ENCODE measurements at places on chromosomes 3 and 15.

GRCh38 chr3:172380632-172381031, 67.6 kb downstream of the GHSR start:
- H3K27me3 ChIP-seq, result no peaks in the 10 kb centered on the region
- no peak for DNase-seq
- H3K4me1 ChIP-seq, result no peaks in the 10 kb centered on the region

DNA sequence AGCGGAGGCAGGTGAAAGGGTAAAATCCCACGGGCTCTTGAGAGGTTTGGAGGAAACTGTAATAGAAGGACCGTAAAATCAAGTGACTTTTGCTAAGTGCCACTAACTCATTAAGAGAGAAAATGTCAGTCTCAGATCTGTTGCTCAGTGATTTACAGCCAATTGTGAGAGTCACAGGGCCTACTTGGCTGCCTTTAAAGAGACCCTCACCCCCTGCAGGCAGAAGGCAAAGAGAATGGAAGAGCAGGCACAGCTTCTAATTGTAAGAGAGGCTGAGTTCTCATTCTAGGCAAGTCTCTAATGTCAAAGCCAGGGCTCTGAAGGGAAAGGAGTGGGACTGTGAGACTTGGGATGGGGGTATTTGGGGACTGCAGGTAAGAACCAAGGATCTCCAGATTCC, 9.3 kb upstream of the SYNM start:
- no peak for DNase-seq
- no peaks in the 10 kb centered on the region for H3K36me3 ChIP-seq
- H3K4me1 ChIP-seq, result no peaks in the 10 kb centered on the region
- peaks cover 4% of the 10 kb centered on the region for H3K27me3 ChIP-seq
- H3K4me3 ChIP-seq, result no peak overlapping the region

DNA sequence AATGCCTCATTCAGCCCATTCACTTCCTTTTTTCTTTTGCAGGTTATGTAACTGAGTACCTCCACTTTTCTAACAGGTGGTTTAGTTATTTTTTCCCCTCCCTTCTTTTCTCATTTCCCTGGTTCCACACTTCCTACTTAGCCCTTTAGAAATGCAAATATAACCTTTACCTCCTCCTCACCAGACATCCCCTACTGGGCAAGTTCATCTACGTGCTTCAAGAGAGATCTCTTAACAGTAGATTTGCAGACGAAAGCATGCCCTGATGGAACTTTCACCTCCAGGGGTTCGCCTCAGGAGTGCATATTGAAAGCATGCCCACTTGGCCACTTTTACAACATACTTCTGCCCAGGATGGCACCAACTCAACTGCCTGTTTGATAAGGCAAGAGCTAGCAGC, 314.1 kb upstream of the LRRC3B start:
- no peak for DNase-seq
- H3K4me3 ChIP-seq, result no peak overlapping the region
- H3K36me3 ChIP-seq, result peaks cover 14% of the 10 kb centered on the region
- H3K27ac ChIP-seq, result no peak overlapping the region
- H3K4me1 ChIP-seq, result peaks cover 2% of the 10 kb centered on the region
- peaks cover 3% of the 10 kb centered on the region for H3K27me3 ChIP-seq

DNA sequence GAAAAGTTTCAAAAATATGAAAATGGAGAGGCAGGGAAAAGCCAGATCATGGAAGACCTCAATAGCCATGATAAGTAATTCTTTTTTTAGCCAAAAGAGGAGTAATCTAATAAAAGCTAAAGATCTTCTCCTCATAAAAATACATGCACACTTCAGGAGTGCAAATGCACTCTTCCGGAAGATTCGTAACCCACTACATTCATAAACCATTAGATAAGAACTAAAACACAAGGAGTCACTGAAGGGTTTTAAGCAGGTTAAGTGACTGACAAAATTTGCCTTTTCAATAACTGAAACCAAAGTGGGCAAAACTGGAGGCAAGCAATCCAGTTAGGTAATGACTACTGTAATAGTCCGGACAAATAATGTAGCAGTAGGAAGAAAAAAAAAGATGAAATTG, 46.0 kb downstream of the UBE3A start:
- no peak overlapping the region for H3K27ac ChIP-seq
- H3K4me3 ChIP-seq, result no peak overlapping the region
- no peaks in the 10 kb centered on the region for H3K27me3 ChIP-seq
- DNase-seq, result no peak
- peaks cover 7% of the 10 kb centered on the region for H3K4me1 ChIP-seq

Measured in glutamatergic neuron (in vitro differentiated cells).